NCI-H524 (cell line): ENCODE measurements at places on chromosomes 1 and 21.

GRCh38 chr1:159883134-159883533 lies 16.8 kb downstream of the CFAP45 start:
- DNase-seq = no peak

- no peak for DNase-seq
Measured at GRCh38 chr1:61273167-61273705, 190.9 kb downstream of the NFIA start.

GRCh38 chr1:67700692-67701410 lies 15.8 kb downstream of the GADD45A start:
- DNase-seq = no peak

GRCh38 chr1:23209770-23210169 lies 7.5 kb downstream of the HTR1D start:
- DNase-seq = no peak

- DNase-seq = no peak
Measured at GRCh38 chr1:208717525-208717924, 473.3 kb upstream of the PLXNA2 start.

DNA sequence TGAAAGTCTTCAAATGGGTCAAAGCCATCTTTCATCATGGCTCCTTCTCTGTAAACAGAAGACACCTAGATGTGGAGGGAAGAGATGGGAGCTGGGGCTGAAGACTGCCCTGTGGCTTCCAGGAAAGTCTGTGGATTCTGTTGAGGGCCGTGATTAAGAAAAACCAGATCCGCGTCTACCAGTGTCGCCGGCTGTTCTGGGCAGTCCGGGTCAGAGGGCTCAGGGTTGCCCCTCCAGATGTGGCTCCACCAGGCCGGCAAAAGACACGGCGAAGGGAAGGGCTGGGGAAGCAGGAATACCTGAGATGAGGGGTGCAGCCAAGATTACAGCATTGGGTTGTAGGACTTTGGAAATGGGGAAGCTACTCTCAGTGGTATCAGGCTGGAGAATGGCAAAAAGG lies 162.6 kb downstream of the RHOU start:
- no peak for DNase-seq

DNA sequence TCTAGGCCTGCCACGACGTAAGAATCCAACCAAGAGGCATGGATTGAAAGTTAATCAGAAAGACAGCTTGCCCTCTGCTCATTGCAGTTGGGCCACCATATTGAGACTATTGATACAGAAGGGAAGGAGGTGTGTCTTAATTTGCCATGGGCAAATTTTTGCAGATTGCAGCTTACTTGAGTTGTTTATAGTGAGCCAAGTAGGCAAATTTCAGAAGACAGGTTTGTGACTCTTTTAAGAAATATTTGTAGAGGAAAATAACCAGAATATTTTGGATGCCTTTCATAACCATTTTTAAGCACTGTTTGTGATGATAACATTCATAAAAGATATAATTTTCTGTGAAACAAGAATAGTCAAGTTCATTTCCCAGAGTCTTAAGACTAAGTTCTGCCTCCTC lies 74.1 kb downstream of the PRDM2 start:
- no peak for DNase-seq

DNA sequence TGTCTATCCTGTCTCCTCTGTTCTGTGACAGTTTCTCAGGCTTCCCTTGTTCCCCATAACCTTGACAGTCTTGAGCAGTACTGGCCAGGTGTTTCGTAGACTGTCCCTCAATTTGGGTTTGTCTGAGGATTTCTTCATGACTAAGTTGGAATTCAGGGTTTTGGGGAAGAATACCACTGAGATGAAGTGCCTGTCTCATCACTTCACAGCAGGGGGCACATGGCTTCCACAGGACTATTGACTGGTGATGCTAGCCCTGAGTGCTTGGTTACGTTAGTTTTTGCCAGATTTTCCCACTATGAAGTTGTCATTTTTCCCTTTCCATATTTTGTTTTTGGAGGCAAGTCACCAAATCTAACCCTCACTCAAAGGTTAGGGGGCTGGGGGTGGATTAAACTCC lies 45.7 kb downstream of the CDCP2 start:
- no peak for DNase-seq

- no peak for DNase-seq
Measured at GRCh38 chr1:162303004-162303344, 73.7 kb downstream of the SPATA46 start.

DNA sequence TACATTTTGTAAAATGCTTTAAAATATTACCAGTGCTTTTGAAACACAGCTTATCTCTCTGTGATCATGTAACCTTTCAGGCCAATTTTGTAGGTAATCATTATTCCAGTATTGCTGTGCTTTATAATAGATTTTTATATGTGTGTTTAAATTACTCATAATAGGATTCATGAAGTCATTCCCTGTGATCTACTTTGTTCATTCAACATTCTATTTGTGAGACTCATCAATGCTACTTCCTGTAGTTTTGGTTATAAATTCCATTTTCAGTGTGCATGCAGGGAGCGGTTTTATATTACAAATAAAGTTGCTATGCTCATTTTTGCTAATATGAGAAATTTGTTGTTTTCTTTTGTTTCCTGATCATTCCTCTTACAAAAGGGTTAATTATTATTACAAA lies 4.1 kb upstream of the OR2M5 start:
- DNase-seq = no peak

GRCh38 chr1:69814926-69815325 lies 247.2 kb downstream of the LRRC7 start:
- no peak for DNase-seq

GRCh38 chr1:52670604-52671003 lies 27.5 kb downstream of the COA7 start:
- DNase-seq = no peak
